ENCODE measurements at places on chromosomes 6 and 20.

DNA sequence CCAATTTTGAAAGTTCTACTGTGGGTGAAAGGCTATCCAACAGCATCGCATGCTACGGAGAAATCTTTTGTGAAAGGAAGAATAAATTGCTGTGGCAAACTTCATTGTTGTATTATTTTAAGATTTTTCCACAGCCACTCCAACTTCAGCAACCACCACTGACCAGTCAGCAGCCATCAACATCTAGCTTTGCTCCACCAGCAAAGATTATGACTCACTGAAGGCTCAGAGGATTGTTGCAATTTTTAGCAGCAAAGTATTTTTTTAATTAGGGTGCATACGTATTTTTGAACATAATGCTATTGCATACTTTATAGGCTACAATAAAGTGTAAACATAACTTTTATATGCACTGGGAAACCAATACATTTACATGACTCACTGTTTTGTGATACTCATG is 493.5 kb downstream of the TFAP2A start:
- no peak for DNase-seq

DNA sequence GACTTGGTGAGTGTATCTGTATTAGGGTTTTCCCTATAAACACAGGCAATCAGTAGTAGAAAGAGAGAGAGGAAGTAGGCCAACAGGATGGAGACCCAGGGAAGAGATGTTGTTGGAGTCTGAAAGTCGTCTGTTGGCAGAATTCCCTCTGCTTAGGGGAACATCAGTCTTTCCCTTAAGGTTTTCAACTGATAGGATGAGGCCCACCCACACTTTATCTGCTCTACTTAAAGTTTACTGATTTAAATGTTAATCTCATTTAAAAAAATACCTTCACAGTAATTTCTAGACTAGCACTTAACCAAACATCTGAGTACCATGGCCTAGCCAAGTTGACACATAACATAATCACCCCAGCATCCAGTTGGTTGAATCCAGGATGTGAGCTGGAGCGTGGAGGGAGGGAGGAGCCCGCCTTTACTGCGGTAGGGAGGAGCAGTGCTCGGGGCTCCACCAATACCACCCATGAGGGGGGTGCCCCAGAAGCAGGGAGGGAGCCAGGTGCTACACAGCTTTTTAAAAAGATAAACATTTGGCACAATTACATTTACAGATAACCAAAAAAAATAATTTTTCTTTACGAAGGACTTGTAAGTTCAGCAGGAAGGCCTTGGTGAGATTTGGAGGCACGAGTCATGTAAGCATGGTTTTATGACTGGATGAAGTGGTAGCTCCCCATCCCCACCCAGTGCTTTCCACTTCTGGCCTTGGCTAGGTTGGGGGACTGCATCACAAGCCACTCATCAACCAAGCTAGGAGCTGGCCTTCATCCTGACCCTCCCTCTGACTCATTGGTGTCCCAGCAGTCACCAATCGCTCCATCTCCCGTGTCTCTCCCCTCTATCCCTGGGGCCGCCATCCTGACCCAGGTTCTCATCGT is 18.4 kb upstream of the SNX9 start:
- no peak for DNase-seq

- DNase-seq = no peak
Measured at GRCh38 chr20:24813080-24813479, 136.0 kb upstream of the CST7 start.

DNA sequence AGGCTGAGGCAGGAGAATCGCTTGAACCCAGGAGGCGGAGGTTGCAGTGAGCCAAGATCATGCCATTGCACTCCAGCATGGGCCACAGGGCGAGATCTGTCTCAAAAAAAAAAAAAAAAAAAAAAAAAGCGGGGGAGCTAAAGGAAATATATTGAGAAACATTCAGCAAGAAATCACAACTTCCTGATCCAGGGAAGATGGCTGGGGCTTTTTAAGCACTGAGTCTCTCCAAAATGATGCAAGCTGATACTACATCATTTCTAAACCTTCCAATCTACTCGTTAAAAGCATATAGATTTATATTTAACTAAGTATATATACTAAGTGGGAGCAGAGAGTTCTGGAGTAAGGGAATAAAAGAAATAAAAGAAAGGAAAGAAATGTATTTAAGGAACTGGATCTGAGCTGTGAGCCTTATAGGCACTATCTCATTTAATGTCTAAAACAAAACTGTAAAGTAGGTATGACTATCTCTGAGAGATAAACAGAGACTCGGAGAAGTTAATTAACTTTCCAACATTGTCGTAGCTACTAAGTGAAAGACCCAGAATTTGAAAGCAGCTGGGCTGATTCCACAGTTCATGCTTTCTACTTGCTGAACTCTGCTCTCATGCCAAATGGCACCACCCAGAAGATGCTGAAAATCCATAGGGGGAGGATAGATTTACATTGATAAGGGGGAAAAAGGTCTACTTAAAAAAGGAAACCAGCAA is 215.0 kb upstream of the MARCKS start:
- DNase-seq = no peak

DNA sequence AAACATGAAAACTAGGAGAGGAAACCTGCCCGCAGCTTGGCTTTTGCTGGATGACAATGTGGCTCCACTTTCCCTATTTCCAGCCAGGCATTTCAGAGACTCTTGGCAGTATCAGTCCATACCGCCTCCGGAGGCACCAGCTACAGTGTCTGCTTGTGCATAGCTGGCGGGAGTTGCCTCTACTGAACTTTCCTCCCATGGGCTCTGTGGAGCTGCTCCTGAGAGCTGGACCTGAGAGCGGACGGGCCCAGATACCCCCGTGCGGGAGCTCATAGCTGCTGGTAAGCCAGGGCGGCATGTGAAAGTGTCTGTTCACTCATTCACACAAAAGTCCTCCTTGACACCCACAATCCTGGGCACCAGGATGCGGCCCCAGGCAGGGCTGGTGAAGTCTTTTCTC is 130.3 kb upstream of the PMEPA1 start:
- no peak for DNase-seq

DNA sequence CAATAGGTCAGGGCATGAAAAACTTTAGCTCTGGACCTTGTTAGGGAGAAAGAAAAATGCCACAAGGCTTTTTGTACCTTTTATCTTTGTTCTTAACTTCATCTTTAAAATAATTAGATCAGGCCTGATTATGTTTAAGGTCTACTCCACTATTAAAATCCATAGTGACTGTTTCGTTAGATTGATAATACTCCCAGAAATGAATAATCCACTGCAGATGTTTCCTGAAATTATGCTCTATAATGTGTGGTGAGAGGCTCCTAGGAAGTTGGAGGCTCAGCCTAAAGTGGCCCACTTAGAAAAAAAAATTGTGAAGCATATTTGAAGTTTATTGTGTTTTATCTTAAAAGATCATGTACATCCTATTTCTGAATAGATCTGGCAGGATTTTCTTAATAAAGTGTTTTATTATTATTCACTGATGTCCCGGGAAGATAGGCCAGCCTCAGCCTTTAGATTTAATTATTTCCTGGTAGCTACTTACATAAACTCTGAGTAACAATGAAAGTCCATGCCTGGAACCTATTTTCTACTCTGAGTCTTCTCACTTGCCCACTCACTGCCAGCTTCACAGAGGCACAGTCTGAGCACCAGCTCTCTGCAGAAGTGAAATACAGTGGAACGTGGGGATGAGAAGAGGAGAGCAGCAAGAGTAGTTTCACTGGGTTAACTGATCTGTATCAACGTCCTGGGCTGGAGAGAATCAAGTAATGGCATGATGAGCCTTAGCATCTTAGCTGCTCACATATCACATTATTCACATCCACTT is 126.8 kb upstream of the TMEM170B start:
- no peak for DNase-seq

DNA sequence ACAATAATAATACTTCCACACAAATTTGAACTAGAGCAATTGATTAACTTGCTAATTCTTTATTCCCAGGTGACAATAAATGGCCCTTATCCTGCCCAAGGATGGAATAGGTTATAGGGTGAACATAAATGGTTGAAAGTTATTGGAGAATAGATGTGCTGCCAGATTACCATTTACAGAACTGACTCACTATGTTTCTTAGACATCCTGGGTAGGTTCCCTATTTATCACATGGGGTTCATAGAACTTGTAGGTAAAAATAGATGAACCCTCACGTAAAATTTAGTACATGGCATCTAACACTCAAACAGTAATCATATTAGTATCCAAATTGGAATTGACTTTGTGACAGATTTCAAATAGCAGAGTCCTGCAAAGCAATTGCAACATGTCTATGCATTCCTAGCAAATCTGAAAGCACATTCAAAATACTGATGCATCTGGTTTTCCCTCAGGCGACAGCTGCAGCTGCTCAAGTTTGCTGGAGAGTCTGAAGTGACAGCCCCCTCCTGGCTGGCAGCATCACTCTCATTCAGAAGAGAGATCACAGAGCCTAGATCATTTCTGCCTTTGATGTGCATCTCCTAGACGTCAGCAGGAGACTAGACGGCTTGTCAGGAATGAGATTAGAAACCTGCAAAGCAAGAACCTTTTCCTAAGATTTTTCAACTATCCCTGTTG is 80.2 kb upstream of the RNF217 start:
- peak; percentile 14 for DNase-seq

- no peak for DNase-seq
Measured at GRCh38 chr20:49915118-49915379, 280 bp downstream of the SPATA2 start.

DNA sequence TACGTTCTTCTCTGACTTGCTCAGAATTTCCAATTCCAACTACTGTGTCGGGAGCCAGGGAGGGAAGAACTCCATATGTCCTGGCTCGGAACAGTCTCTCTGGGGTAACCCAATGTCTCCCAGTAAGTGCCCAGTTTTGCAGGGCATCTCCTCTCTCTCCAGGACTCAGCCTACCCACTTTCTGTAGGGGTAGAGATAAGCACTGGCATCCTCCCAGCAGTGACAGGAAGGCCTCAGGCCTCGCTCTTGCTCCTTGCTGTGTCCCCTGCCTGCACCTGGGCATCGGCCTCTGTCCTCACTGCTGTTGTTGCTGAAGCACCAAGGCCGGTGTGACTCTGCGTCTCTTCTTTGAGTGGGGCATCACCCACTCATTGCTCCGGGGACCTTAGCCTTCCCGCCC is 388.9 kb upstream of the JARID2 start:
- no peak for DNase-seq

GRCh38 chr6:13334953-13335352 is 6.6 kb upstream of the TBC1D7 start:
- DNase-seq = no peak

All from T47D (cell line).